Sigmoid colon (tissue), 7 donors: ENCODE measurements at places on chromosomes 7 and 10. TPM values are rescaled to one million over a fixed set of nuclear protein-coding genes. Genes with fewer than 3 reads are reported as not detected.

Gene TACC2
- 173 TPM for total RNA-seq

- DNase-seq = peak; percentile 95
Measured at GRCh38 chr10:30804478-30805055, 175.0 kb upstream of the LYZL2 start.

Gene TMEM213
- total RNA-seq = not detected

DNA sequence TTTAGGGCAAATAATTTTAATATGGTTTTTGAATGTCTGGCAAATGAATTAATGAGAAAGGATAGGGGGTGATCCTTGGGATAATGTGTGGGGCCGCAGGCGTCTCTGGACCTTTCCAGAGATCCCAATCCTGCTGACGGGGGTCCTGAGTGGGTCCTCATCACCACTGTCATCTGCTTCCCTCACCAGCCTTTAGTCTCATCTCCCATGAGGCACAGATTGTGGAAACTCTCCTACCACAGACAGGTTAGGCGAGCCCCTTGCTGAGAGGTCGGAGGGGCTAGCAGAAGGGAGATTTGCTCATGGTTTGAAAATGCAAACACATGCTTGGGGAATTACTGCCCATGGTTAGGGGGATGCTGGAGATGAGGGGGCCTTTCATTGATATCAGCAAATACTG, 484.6 kb downstream of the RPS24 start:
- DNase-seq = no peak

- no peak for DNase-seq
Measured at GRCh38 chr7:151776876-151777494, 99.9 kb downstream of the PRKAG2 start.

DNA sequence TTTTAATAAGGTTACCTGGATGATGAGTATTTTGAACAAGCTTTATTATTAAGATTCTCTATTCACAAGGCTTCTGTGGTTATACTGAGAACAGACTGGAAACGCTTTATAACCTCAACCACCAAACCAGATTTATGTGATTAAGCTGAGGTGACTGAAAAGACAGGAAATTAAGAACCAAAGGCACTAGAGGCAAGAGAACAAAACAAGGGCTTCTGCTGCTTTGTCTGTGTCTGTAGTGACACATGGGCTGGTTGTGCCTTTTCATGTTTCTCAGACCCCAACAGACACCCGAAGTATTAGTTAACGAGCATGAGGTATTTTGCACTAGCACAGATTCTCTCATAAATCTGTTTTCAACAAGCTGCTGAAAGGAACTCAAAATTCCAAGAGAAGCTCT, 64.4 kb downstream of the RAPGEF5 start:
- DNase-seq = no peak

Gene ERVW-1
- not detected for total RNA-seq

DNA sequence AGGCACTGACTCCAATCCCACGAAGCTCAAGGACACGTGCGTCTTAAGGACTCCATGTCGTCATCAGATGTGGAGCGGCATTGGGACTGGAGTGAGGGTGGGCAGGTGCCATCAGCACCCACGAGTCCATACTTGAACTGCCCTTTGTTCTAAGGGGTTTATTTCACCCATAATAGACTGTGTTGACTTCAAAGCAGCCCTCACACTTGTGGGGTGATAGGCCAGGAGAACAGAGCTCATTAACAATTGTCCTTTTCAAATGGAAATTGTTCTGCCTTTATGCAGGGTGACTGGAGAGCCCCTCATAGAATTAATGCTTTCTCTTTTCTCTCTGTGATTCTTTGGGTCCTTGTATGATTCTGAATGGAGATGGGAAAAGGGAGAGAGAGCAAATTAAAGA, 376.9 kb upstream of the MGMT start:
- DNase-seq = no peak

Gene ADAM8
- total RNA-seq = 0.66 TPM

DNA sequence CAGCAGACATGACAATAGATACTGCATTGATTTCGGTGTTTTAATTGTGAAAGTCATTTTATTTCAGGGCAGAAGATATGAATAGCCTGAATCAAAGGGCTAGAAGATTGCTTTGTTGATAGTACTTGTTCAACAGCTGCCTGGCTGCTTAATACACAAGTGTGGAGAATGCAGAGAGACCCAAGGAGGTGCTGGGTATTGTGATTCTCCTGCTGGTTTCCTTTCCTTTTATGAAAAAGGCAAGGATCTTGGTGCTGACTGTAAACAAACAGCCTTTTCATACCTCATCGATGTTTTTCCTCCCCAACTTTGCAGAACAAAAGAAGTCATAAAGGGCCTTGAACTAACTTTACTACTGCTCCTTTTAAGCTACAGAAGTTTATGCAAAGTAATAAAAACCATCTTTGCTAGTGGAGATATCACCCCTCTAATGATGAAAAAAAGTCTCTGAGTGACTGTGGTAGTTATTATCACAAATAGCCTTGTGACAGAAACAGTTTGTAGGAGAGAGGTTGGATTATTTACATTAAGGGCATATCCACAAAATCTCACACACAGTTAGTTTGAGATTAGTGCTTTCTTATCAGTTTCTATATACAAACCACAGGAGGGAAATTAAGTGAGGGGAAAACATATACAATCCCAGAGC, 800.0 kb downstream of the LRMDA start:
- DNase-seq = no peak

Gene TSPAN12
- 44.6 TPM for total RNA-seq

GRCh38 chr10:125992254-125992653, 95.9 kb downstream of the FANK1 start:
- DNase-seq = no peak

Gene AGBL3
- total RNA-seq = 1.1 TPM

- no peak for DNase-seq
Measured at GRCh38 chr10:82377608-82378007, 502.6 kb downstream of the NRG3 start.

DNA sequence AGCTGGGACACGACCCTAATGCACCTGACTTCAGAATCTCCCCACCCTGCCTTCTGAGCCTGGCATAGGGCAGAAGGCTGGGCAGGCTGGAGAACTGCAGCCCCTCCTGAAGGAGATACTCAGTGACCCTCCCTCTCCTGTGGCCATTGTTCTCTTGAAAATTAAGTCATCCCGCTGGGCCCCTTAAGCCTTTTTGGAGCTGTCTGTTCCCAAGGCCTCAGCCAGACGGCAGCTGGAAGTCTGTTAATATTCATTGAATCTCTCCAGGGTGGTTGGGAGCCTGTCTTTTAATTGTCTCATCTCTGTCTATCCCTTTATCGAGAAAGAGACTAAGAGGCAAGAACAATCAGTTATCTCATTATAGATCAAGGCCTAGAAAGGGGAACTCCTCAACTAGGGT, 118.1 kb upstream of the PCBD1 start:
- DNase-seq = no peak

DNA sequence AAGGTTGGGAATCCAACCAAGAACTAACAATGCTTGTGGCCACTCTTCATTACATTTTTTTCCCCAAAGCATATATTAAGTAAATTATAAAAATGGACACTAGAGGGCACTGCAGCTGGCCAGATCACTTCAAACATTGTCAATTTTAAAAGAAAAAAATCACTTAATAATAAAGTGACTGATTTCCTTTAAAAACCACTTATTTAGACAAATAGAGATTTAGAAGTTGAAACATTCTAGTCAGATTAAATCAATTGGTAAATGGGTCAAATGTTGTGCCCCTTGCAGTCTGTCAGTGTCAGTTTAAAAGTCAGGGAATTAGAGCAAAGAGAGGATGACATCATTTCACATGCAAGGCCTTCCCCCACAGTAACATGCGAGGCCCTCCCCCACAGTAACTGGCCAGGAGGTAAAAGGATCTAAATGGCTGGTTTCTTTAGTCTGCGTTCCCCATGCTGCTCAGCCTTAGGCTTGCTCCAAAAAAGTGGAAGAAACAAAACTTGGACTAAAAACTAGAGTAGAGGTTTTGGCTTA, 177.9 kb downstream of the SKAP2 start:
- peak; percentile 66 for DNase-seq

DNA sequence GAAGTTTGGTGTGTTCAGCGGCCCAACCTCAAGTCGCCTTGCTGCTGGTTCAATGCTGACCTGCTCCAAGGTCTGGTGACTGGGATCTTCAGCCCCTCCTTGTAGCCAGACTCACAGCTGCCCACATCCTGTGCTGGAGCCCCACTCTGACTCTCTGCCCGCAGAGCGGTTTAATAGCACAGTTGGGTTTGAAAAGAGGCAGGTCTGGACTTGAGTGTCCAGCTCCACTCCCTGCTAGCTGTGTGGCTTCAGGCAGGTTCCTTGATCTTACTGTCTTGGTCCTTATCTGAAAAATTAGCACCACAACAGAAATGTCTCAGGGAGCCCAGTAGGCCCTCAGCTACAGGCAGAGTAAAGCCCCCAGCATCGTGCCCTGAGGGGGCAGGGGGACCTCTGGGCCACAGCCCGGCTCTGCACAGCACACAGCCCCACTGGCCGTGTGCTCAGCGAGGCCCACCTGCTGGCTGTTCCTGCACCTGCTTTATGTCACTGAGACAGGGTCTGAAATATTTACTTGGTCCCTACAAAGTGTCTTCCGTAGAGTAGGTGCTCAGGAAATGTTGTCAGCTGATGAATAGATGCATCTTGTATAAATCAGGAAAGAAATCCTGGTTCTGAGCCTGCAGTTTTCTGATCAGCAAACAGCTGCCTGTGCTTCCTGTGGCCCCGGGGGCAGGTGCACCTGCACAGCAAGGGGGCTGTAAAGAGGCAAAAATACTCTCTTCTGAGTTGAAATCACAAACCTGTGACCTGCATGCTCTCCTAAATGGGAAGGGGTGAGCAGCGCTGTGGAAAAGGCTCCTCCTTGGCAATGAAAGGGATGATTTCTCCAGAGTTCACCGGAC, 155.5 kb downstream of the SVIL start:
- DNase-seq = no peak

GRCh38 chr10:119940487-119940886, 48.0 kb downstream of the SEC23IP start:
- DNase-seq = no peak

Gene TMEM196
- total RNA-seq = 0.16 TPM

GRCh38 chr7:158820656-158821055, 8.7 kb downstream of the ESYT2 start:
- no peak for DNase-seq

DNA sequence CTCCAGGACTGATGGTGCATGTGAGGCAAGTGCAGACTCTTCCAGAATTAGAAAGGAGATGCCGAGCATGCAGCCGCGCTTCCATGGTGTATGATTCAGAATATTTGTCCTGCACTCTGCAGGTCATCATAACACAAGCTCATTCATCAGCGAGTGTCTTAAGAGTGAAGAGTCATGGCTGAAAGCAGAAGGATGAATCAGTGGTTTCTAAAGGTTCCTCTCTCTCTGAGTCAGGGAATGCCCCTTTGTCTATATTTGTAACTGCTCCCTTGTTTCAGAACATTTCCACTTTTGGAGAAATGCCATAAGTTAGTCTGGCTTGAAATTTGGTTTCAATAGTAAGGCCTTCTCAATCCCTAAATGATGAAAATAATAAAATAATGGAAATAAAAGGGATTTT, 52.3 kb downstream of the HECW1 start:
- no peak for DNase-seq

GRCh38 chr7:124943472-124943871, 13.8 kb upstream of the POT1 start:
- DNase-seq = no peak

Gene PKD2L1
- total RNA-seq = not detected

DNA sequence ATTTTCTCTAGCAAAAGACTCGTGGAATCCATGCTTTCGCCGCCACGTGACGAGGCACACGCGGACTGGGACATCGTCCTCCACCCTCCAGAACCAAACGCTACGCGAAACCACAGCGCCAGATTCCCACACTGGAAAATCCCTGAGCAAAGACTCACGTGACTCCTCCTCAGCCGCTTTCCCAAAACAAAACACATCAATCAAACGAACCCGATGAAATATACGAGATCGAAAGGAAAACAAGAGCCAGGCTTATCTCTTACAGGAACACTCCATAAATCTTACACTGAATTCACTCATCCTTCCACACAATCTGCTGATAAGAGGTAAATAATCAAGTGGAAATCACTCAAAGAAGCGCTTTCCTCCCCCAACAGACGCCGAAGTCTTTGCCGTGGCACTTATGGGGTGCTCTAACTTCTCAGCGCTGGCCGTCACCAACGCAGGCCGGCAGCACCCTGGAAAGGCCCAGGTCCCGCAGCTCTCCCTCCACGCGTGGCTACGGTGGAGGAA, 23.8 kb downstream of the DIP2C start:
- DNase-seq = peak; percentile 94

DNA sequence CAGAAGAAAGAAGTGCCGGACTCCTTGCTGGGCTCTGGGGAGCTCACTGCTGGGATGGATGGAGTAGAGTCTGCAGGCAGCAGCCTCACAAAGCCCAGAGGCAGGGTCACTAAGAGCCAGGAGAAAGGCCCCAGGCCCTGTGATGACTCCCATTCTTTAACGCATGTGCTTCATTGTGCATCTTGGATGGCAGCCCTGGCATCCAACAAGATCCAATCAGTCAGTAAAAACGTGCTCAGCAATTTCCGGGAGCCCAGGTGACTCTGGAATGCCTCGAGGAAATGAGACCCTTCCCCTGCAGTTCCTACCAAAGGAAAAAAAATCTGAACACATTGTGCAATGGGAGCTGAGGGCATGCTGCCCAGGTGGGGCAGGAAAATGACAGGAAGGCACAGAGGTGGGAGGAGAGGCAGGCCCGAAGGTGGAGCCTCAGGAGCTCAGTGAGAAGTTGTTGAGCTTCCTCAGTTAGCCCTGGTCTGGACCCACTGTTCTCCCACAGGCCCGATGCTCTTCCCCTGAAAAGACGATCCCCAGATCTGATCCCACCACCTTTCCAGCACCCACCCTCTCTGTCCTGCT, 60.7 kb upstream of the TMEM72 start:
- DNase-seq = no peak

- DNase-seq = no peak
Measured at GRCh38 chr10:95069286-95069685, at the start of gene CYP2C8. CYP2C8 (minus strand) TSS chr10:95069497; CDS start chr10:95069402, 95 bp downstream.

Gene NKX1-2
- not detected for total RNA-seq

DNA sequence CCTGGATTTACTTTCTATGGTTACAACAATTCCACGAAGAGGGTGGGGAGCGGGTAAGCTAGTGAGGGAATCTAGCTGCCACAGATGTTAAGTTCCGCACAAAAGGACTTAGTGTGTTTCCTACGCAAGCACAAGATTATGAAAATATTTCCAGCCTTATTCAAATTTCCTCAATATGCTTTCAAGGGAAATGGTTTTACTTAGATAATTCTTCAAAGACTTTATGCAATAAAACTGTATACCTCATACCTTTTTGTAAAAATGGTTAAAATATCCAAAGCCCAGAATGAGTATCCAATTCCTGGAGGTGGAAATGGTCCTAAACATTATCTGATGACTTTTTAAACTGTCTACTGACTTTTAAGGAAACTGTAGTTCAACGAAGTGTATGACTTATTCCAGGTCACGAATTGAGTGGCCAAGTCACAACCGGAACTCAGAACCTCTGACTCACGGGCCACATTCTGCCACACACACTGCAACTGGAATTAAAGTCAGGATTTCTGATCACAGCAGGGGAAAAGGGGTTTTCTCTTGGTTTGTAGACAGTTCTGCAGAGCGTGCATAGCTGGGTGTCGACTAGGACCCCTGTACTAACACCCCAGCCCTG, 20.2 kb upstream of the INSIG1 start:
- DNase-seq = no peak
